Activated CD8-positive, alpha-beta memory T cell treated with anti-CD3 and anti-CD28 coated beads for 4 hours (primary cell): ENCODE measurements at places on chromosomes 6 and 20.

DNA sequence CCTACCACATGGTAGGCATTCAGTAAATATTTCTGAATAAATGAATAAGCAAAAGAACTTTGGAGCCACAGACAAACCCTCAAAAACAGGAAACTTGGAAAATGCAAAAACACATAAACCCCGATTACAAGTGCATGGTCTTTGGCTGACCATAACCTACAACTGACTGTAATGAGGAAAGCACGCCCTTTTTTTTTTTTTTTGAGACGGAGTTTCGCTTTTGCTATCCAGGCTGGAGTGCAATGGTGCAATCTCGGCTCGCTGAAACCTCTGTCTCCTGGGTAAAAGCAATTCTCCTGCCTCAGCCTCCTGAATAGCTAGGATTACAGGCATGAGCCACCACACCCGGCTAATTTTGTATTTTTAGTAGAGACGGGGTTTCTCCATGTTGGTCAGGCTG, 11.9 kb upstream of the LATS1 start:
- DNase-seq = no peak

DNA sequence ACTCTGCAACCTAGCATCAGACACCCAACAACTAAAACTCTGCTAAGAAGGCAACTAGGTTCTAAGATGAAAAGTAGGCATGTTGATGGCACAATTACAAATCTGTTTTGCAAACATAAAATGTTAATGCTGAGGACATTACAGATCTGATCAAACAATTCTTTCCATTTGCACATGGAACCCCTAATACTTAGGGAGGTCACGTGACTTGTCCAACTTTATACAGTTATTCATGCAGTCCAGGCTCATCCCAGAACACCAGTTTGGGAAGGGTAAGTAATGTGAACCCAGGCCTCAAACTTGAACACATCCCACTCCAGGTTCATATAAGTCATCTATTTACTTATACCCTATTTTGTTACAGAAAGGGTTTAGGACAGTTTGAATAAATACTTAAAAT, 247.2 kb downstream of the HACE1 start:
- DNase-seq = no peak

GRCh38 chr6:108588586-108588985, 27.9 kb downstream of the FOXO3 start:
- DNase-seq = no peak

DNA sequence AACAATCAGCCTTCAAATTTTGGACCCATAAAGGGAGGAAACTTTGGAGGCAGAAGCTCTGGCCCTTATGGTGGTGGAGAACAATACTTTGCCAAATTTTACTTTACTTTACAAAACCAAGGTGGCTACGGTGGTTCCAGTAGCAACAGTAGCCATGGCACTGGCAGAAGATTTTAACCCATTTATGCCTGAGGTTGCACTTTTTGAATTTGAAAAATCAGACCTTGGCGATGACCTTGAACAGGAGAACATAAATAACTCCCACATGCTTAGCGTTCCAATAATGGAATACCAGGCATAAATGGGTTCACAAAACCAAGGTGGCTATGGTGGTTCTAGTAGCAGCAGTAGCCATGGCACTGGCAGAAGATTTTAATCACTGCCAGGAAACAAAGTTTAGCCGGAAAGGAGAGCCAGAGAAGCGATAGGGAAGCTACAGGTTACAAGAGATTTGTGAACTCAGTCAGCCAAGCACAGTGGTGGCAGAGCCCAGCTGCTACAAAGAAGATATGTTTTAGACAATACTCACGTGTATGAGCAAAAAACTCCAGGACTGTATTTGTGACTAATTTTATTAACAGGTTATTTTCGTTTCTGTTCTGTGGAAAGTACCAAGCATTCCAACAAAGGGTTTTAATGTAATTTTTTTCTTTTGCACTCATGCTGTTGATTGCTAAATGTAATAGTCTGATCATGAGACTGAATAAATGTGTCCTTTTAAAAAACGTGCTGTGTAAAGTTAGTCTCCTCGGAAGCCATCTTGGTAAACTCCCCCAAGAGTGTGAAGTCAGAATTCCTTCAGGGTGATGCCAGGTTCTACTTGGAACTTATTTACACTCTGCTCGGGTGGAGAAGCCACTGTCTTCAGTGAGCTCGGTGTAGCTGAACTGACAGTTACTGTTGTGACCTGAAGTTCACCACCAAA, 6.7 kb downstream of the SFT2D1 start:
- no peak for DNase-seq

GRCh38 chr6:90703336-90703735, 116.5 kb upstream of the MAP3K7 start:
- DNase-seq = no peak

- no peak for DNase-seq
These were observed 139.5 kb downstream of the BCAS1 start for GRCh38 chr20:53930651-53931504.
